KBM-7 (cell line): ENCODE measurements at places on chromosomes 2 and 18.

DNA sequence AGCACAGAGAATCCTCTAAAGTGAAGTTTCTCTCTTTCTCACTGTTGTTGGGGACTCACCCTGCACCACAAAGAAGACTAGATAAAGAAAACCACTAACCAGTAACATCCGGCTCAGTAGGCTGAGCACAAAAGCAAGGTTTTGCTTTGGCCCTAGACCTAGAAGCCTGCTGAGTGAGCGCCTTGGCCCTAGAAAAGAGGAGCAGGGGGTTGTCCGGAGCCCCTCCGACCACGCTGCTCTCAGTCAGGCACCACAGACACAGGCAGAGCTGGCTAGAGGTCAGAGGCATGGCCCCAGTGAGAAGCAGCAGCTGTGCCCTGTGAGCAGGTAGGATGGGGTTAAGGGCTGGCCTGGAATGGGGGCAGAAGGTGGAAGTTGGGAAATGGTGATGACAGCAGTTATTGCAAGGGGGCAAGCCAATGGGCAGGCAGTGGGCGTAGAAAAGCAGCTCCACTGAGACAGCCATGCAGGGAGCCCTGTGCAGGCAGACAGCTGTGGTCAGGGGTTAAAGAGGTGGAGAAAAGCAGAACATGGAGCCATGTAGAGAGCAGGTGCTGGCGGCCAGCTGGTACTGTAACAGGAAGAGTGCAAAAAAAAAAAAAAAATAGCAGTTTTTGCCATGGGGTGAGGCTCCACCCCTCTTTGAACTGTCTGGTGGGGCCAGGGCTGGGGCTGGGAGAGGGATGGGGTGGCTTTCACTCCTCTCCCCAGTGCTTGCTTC is 36.9 kb upstream of the SLC14A1 start:
- peak; percentile 90 for DNase-seq

DNA sequence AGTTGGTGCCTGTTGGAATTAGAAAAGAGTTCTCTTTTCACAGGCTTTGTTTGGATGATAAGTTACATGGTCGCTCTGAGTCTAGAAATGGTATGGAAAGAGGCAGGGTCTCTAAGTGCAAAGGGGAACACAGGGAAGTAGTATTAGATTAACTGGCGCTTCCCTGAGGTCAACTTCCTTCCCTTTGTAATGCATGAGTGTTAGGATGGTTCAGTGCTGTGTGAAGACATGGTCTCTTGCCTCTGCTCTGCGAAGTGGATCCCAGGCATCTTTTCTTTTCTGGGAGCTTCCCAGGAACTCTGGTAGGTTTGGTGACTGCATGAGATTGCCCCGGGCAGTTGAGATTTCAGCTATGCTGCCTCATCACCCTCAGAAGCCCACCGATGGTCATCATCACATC is 170.3 kb downstream of the MIB1 start:
- no peak for DNase-seq

GRCh38 chr2:82234283-82234874 is 1929.8 kb upstream of the LRRTM1 start:
- DNase-seq, result peak; percentile 0

DNA sequence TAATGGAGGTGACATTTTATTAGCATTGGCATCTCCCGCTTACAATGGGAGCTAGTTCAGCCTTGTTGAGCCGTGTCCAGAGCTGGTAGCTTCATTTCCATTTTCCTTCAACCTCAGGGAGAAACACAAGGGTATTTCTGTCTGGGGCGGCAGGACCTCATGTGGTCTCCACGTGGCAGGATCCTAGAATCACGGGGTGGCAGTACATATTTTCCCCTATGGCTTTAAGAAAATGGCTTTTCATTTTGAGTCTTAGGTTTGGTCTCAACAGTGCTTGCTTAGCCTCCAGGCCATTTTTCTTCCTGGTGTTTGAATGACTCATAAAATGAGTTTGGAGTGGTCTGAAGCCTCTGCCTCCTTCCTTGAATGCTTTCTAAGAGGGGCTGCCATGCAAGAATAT is 20.3 kb downstream of the CABLES1 start:
- DNase-seq, result no peak

- DNase-seq, result no peak
Measured at GRCh38 chr2:47528874-47529273, 125.9 kb downstream of the MSH2 start.

GRCh38 chr2:165305391-165306096 is 66.3 kb downstream of the SCN2A start:
- no peak for DNase-seq

GRCh38 chr18:72762515-72763122 is 105.2 kb downstream of the NETO1 start:
- peak; percentile 57 for DNase-seq

GRCh38 chr2:120748741-120749140 is 13.1 kb downstream of the GLI2 start:
- no peak for DNase-seq

- no peak for DNase-seq
Measured at GRCh38 chr18:79283131-79283810, 112.5 kb upstream of the NFATC1 start.

- no peak for DNase-seq
Measured at GRCh38 chr2:24509840-24510239, 18.8 kb downstream of the NCOA1 start.

- no peak for DNase-seq
Measured at GRCh38 chr18:12751891-12752290, 49.0 kb downstream of the PSMG2 start.

DNA sequence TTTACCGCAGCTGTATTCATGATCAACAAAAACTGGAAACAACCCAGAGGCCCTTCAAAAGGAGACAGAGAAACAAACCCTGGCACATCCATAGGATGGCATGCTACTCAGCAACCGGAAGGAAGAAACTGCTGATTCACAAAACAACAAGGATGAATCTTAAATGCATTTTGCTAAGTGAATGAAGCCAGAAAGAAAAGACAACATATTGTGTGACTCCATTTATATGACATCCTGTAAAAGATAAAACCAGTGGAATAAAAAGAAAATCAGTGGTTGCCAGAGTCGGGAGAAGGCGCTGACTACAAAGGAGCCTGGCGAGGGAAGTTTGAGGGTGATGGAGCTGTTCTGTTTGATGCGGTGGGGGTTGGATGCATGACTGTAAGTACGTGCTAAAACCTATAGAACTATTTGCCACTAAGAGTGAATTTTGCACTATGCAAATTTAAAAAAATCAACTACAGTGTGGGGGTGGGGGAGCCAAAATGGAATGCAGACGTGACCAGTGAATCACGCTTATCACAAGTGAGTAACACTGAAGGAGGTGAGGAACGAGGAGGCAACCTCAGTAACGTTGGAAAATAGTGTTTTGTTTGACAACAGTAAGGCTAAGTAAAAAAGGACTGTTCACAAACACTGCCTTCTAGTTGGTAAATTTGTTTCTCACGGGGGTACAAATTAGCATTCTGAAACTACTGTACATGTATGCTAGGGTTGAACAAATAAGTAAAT is 108.9 kb downstream of the INHBB start:
- DNase-seq, result no peak

DNA sequence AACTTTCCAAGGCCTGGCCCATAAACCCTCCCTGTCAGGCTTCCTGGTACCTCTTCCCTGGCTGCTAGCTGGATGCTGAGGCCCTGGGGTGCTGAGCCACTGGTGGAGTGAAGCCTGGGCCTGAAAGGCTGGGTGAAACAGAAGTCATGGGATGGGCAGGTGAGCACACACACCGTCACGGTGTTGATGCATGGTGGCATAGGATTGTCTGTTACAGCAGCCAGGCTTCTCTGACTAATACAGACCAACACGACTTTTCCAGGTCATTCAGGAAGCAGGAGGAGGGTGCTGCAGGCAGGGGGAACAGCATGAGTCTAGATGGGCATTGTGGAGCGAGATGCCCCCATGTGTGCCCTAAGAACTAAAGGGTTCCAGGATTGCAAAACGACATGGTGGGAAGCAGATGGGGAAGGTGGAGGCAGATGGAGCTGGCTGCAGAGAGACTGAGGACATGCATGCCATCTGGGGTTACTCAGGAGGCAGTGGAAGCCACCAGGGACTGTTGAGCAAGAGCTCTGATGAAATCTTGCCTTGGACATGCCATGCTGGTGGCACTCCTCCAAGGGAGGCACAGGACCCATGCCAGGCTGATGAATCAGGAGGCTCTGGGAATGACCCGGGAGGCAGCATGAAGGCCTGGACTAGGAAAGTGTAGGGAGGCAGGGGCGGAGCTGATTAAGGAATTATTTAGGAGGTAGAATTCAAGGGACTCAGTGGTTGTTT is 480.9 kb downstream of the TSN start:
- no peak for DNase-seq

GRCh38 chr2:12607971-12608370 is 108.8 kb upstream of the TRIB2 start:
- no peak for DNase-seq

DNA sequence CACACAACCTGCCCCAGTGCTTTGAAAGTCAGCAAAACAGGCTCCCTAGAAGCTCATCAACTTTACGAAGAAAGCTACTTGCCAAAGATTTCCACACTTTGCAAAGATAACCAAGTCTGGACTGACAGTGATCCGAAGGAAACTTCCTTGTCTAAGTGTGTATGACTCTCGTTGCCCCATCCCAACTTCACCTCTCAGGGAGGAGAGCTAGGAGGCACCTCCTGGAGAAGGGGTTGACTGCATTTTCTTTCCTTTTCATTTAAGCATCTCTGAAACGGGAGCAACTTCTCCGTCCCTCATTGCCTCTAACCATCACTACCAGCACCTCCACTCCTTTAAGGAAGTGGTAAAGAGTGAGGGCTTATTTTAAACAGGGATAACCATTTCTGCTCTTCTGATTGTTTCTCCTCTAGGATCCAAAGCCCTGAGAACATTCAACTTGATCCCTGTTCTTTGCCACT is 7.0 kb downstream of the ZEB2 start:
- peak; percentile 42 for DNase-seq

DNA sequence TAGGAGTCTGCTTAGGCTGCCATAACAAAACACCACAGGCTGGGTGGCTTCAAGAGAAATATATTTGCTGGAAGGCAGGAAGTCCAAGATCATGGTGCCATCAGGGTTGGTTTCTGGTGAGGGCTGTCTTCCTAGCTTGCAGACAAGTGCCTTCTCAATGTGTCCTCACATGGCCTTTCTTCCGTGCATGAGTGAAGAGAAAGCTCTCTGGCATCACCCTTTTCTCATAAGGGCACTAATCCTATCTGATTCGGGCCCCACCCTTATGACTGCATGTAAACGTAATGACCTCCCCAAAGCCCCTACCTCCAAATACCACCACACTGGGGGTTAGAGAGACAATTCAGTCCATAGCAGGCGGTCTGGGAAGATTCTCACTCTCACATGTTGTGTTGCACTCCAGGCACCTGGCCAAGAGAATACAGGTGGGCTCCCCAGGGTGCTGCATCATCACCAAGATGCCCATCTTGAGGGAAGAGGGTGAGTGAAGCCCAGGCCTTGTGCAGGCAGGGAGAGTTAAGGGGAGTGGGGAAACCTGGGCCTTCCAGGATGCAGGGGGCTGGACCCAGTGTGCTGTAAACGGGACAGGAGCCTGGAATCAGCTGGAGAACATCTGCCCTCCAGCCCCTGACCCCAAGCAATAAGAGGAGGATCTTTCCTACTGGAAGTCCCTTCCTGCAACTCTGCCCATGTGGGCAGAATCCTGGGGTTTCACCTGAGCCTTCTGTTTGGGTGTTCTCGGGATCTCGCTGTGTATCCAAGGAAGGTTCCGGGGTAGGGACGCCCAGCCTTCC is 10.2 kb downstream of the CATIP start:
- peak; percentile 24 for DNase-seq

- DNase-seq, result no peak
Measured at GRCh38 chr2:192978395-192978794, 783.7 kb upstream of the TMEFF2 start.

- no peak for DNase-seq
Measured at GRCh38 chr2:122368576-122369243, 613.3 kb downstream of the TSN start.

DNA sequence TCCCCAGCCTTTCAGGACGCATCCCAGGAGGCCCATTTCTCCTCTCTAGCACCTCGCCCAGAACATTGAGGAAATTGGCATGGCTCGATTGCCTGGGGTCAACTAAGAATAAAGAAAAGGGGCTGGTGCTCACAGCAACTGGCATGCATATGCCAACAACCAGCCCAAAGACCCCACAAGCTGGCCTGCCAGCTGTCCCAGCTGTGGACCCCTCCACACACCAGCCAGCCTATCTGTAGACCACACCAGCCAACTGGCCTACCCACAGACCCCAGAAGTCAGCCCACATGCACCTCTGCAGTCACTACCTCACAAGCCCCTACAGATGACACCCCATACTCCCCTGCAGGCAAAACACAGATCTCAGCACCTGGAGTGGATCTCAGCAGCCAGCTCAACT is 123.8 kb upstream of the ID2 start:
- DNase-seq, result no peak

- DNase-seq, result no peak
Measured at GRCh38 chr18:46332921-46333341, 228.7 kb downstream of the HAUS1 start.

GRCh38 chr2:151508519-151508918 is 98.8 kb downstream of the RIF1 start:
- DNase-seq, result no peak

DNA sequence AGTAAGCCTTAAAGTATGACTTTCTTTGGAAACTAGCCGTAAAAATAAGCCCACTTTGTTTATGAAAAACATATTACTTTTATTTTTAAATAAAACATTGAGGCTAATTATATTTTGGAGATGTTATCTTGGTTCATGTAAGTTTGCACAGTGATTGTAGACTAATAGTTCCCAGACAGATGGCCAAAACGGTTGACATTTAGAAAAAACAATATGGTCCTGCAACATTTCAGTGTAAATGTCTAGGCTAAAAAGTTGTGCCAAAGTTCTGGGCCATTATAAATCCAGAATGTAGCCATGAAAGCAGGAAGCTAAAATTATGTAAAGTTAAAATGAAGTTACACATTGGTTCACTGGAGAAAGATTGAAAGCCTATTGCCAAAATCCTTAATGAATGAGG is 43.6 kb downstream of the SLC5A7 start:
- DNase-seq, result no peak

- DNase-seq, result no peak
Measured at GRCh38 chr2:193523662-193524061, 1328.9 kb upstream of the TMEFF2 start.

DNA sequence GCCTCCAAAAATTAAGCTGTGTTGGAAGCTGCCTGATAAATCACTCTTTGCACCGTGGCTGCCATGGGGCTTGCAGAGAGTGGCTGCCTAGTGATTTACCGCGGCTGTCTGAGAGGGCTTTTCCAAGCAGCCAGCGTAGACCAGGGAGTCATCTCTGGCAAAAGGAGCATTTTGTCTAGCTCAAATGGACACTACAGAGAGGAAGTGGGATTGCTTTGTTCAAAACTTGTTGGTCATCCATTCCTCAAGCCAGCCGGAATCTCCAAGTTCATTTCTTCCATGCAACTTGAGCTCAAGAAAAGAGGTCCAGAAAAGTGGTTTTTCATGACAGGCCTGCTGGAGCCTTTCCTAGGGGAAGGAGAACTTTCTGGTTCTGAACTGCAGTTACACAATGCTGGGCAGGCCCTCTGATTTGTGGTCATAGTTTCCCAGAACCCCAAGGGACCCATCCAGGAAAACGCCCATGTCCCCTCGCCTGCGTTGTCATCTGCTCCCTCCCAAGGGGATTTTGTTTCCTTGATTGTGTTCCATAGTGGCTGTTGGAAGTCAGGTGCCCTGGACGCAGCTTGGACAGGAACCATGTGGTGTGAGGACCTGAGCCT is 108.1 kb downstream of the TRIB2 start:
- no peak for DNase-seq

- no peak for DNase-seq
Measured at GRCh38 chr2:72133721-72134407, 13.8 kb downstream of the CYP26B1 start.

- DNase-seq, result peak; percentile 0
Measured at GRCh38 chr2:118689456-118689855, 158.0 kb downstream of the EN1 start.

- DNase-seq, result no peak
Measured at GRCh38 chr2:149687052-149687427, 99.5 kb upstream of the MMADHC start.

GRCh38 chr18:44725300-44726058 is 44.8 kb downstream of the SETBP1 start:
- DNase-seq, result peak; percentile 37
